ENCODE measurements at places on chromosomes 5 and 9.
A peak's percentile ranks its signal among the peaks of the same experiment; 100 is the strongest.

GRCh38 chr9:109238125-109238524 lies 71.1 kb upstream of the FRRS1L start:
- no peak for DNase-seq

DNA sequence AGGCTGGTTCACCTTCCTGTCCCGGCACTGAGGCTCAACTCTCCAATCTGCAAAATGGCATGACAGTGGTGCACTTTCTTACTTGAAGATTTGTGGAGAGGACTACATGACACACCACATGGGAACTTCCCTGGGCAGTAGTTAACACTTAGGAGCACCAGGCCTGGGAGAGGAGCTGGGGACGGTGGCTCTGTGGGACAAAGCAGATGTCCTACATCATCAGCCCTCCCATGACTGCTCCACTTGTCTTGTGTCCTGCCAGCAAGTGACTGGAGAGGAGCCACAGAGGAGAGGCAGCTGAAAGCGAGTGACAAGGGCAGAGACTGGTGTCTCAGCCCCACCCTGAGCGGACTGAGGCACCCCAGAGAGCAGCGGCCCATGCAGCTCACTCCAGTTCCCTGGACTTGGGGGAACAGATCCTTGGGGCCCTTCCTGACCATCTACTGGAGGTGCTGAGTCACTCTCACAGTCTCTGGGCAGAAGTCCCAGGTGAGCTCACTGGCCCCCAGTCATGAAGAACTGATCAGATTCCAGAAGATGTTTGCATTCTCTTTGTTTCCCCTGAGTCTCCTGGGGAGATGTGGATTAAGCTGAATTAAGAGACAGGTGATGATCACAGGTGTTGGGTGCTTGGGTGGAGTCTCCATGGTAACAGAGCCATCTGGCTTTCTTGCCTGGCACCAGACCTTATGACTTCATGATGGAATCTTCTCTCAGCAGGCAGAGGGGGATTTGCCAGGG lies 13.2 kb upstream of the SLC25A48 start:
- no peak for DNase-seq

GRCh38 chr9:11366585-11367129 lies 753.9 kb upstream of the PTPRD start:
- no peak for DNase-seq

DNA sequence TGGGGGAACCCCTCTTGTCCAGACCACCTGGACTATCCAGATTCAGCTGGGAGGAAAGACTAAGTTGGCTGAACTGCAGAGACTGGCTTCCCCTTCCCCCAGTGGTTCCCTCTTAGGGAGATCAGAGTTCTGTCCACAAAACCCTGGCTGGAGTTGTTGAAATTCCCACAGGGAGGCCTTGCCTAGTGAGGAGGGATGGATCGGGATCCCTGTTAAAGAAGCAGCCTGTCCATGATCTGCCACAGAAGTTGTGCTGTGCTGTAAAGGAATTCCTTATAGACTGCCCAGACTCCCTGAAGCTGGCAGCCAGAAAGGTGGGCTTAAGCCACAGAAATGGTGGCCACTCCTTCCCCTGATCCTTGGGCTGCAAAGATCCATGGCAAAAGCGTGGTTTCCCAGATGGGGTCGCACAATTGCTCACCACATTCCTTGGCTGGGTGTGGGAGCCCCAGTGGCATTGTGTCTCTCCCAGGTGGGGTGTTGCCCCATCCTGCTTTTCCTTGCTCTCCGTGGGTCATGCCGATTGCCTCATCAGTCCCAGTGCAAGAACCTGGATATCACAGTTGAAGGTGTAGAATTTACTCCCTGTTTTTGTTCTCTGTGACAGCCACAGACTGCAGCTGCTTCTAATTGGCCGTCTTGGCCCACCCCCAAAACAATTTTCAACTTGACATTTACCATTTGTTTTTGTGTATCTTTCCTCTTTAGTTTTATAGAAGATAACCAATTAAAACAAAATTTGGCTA lies 342.4 kb downstream of the FGF10 start:
- peak; percentile 16 for DNase-seq

DNA sequence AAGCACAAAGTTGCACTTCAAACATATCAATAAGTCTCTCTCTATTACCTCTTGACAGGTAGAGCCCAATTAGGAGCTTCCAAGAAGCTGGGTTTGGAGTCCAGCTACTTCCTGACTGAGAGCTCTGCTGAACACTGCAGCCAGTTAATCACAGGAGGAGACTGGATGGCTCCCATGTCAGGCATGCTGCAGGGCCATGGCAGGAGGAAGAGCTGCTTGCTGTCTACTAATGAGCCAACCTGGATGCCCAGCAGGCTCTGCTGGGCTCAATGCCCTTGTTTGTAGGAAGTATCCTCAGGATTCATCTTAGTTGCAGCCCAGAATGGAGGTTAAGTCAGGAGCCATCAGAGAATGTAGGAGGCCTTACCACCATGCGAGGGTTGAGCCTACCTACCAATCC lies 91.9 kb downstream of the TMEM215 start:
- no peak for DNase-seq

DNA sequence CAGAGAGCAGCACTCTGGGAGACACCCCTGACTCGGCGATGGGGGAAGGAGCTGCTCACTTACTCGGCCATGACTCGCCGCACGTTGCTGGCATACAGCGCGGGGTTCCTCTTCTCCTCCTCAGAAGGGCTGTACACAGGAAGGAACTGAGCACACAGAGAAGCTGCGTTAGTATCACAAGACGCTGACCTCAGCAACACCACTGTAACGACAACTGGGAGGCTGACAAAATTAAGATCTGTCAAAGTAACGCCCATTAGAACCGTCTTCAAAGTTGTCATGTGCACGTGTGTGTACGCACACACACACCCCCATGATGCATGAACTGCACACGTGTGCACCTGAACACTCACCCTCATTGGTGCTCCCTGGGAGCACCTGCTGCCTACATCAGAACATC lies 32.1 kb upstream of the SLC6A3 start:
- DNase-seq: no peak

DNA sequence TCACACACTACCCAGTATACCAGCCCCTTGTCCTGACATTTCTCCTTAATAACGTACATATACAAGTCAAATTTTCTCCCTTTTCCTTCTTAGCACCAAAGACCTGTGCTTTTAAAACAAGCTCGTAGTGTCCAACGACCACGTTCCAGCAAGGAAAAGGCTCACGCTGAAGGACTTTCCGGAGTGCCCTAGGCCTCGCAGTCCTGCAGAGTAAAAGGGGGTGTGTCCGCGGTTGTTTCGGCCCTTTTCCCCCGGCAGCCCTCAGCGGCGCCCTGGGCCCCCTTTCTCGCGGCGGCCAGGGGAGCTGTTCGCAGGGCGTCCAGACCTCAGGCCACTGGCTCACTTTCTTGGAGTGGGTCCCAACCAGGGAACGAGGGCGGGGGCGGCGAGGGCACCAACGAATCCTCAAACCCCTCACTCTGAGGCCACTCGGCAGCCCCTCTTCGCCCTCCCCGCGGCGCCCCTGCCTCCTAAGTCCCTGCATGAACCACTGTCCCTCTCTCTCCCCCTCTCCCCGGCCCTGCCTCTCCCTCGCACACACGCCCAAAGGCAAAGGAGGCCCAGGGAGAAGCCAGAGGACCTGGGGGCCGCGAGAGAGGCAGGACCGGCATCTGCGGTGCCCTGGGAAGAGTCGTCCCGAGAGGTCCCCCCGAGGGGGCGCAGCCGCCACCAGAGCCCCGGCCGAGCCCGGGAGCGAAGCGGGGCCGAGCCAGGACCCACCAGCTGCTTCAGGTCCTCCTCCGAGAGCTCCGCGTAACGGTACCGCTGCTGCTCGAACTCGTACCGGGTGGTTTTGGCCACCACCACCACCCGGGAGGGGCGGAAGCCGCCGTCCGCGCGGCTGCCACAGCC lies 720 bp downstream of the NADK2 start:
- peak; percentile 95 for DNase-seq

- peak; percentile 31 for DNase-seq
Measured at GRCh38 chr9:119343059-119343990, 25.9 kb downstream of the BRINP1 start.

GRCh38 chr5:91417219-91417618 lies 34.1 kb upstream of the ARRDC3 start:
- no peak for DNase-seq

DNA sequence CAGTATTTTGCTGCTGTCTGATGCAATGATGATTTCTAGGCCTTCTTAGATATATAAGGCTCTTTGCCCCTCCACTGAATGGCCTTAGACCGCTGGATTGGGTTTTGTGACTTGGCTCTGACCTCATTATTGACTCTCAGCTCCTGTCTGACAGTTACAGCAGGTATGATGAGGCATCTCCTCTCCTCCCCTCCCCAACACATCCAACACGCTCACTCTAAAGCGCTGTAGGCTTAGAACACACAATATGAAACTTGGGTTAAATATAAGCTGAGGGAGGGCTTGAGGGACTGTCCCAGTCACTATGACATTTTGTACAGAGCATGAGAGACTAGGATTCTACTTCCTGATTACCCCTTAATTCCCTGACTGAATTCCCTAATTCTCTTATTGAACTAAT lies 18.8 kb upstream of the CER1 start:
- DNase-seq: no peak

GRCh38 chr5:59041355-59041754 lies 458.5 kb downstream of the RAB3C start:
- DNase-seq: no peak

- no peak for DNase-seq
Measured at GRCh38 chr5:136053336-136054141, 24.8 kb downstream of the TGFBI start.

DNA sequence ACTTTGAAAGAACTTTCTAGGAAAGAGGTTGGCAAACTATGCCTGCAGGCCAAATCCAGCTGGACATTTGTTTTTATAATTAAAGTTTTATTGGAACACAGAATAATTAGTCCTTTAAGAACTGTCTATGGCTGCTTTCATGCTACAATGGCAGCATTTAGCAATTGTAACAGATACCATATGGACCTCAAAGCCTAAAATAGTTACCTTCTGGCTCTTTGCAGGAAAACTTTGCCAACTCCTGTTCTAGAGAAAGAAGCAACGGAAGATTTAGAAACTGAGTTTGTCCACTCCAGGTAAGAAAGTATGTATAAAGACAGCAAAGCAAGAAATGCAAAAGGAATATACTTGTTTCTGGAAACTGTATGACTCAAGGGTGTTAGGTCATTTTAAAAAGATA lies 281.7 kb upstream of the TRPM3 start:
- DNase-seq: no peak

DNA sequence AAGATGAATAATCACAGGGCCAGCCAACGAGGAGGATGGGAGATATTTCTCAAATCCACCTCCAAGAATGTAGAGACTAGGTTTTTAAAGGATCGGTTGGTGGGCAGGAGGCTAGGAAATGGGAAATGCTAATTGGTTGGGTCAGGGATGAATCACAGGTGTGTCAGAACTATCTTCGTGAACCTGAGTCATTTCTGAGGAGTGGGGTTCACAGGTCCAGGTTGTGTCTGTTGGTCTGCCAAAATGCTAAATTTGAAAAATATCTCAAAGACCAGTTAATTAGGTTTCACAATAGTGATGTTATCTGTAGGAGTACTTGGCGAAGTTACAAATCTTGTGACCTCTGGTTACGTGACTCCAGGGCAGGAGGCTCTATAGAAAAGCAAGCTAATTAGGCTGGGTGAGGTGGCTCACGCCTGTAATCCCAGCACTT lies 2.6 kb upstream of the PLAA start:
- DNase-seq: no peak
